ENCODE measurements at places on chromosomes 3 and 15. TPM values are rescaled to one million over a fixed set of nuclear protein-coding genes. Genes with fewer than 3 reads are reported as not detected.

The NME9 gene
- 3.1 TPM for total RNA-seq

The NEK11 gene
- 2.9 TPM for total RNA-seq

The CDCP1 gene
- total RNA-seq: 0.27 TPM

The CKMT1A gene
- not detected for total RNA-seq

The CCR8 gene
- total RNA-seq: not detected

The CPA3 gene
- total RNA-seq: 0.74 TPM

The UROC1 gene
- 0.08 TPM for total RNA-seq

The DAPK2 gene
- 50.3 TPM for total RNA-seq

The MAGEF1 gene
- total RNA-seq: 13.0 TPM

The TMA7 gene
- total RNA-seq: 156 TPM

The RLBP1 gene
- not detected for total RNA-seq

The CCK gene
- not detected for total RNA-seq

The LRTM1 gene
- not detected for total RNA-seq

The EAF1 gene
- total RNA-seq: 10.1 TPM

The CPN2 gene
- total RNA-seq: not detected

The IL17RB gene
- 0.34 TPM for total RNA-seq

The CCRL2 gene
- total RNA-seq: 1.7 TPM

The ADAMTS7 gene
- 0.74 TPM for total RNA-seq

Data from psoas muscle (tissue), 8 donors.